Activated CD4-positive, alpha-beta T cell treated with anti-CD3 and anti-CD28 coated beads, Interleukin-2, amount 10 ng/mL, durations not matched to agents 24 days and 14 days (primary cell): ENCODE measurements at places on chromosomes 6 and 20. TPM values are rescaled to one million over a fixed set of nuclear protein-coding genes. Genes with fewer than 3 reads are reported as not detected.
A peak's percentile ranks its signal among the peaks of the same experiment; 100 is the strongest.

Gene RBM24
- total RNA-seq, result not detected in 2 replicates

DNA sequence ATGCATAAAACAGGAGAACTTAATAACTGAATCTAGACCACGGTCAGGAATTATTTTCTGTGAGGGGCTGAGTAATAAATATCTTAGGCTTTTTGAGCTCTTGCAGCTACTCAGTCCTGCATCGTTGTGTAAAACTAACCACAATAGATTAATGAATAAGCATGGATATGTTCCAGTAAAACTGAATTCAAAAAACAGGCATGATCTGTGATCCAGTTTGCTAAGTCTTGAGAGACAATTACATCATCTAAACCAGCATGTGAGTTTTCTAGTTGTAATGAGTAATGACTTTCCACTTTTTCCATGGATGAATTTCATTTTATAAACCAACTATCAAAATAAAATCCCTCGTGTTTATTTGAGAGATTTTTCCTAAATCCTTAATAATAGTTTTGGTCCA lies 336.8 kb downstream of the RFPL4B start:
- H3K4me3 ChIP-seq, result no peak overlapping the region
- H3K36me3 ChIP-seq, result no peaks in the 10 kb centered on the region
- no peaks in the 10 kb centered on the region for H3K27me3 ChIP-seq
- H3K4me1 ChIP-seq, result no peaks in the 10 kb centered on the region

GRCh38 chr6:119200512-119201175 lies 122.2 kb upstream of the FAM184A start:
- no peak overlapping the region for H3K4me3 ChIP-seq
- no peaks in the 10 kb centered on the region for H3K27me3 ChIP-seq
- no peak overlapping the region for H3K27ac ChIP-seq
- no peak for DNase-seq
- peaks cover 42% of the 10 kb centered on the region for H3K36me3 ChIP-seq

GRCh38 chr6:119960456-119960855 lies 610.9 kb upstream of the MAN1A1 start:
- no peak overlapping the region for H3K27ac ChIP-seq
- H3K36me3 ChIP-seq, result no peaks in the 10 kb centered on the region
- H3K4me1 ChIP-seq, result no peaks in the 10 kb centered on the region
- no peaks in the 10 kb centered on the region for H3K27me3 ChIP-seq
- H3K4me3 ChIP-seq, result no peak overlapping the region
- DNase-seq, result no peak

- DNase-seq, result no peak
- H3K4me3 ChIP-seq, result no peak overlapping the region
- peaks cover 11% of the 10 kb centered on the region for H3K27me3 ChIP-seq
- peaks cover 16% of the 10 kb centered on the region for H3K4me1 ChIP-seq
Measured at GRCh38 chr20:54074511-54074910, 4.1 kb upstream of the BCAS1 start.

Gene ZKSCAN8
- total RNA-seq, result 17.6 and 17.7 TPM in 2 replicates

Gene LTA
- total RNA-seq, result 622 and 631 TPM in 2 replicates

- no peak overlapping the region for H3K4me3 ChIP-seq
- no peak overlapping the region for H3K27ac ChIP-seq
- DNase-seq, result no peak
- H3K27me3 ChIP-seq, result no peaks in the 10 kb centered on the region
- peaks cover 15% of the 10 kb centered on the region for H3K36me3 ChIP-seq
- H3K4me1 ChIP-seq, result peaks cover 15% of the 10 kb centered on the region
Measured at GRCh38 chr6:34593701-34594100, 37.6 kb upstream of the SPDEF start.

GRCh38 chr6:167393731-167394130 lies 68.8 kb downstream of the TTLL2 start:
- H3K4me1 ChIP-seq, result no peaks in the 10 kb centered on the region
- peak; percentile 12 for DNase-seq
- H3K27ac ChIP-seq, result no peak overlapping the region
- H3K36me3 ChIP-seq, result no peaks in the 10 kb centered on the region
- no peak overlapping the region for H3K4me3 ChIP-seq
- no peaks in the 10 kb centered on the region for H3K27me3 ChIP-seq

DNA sequence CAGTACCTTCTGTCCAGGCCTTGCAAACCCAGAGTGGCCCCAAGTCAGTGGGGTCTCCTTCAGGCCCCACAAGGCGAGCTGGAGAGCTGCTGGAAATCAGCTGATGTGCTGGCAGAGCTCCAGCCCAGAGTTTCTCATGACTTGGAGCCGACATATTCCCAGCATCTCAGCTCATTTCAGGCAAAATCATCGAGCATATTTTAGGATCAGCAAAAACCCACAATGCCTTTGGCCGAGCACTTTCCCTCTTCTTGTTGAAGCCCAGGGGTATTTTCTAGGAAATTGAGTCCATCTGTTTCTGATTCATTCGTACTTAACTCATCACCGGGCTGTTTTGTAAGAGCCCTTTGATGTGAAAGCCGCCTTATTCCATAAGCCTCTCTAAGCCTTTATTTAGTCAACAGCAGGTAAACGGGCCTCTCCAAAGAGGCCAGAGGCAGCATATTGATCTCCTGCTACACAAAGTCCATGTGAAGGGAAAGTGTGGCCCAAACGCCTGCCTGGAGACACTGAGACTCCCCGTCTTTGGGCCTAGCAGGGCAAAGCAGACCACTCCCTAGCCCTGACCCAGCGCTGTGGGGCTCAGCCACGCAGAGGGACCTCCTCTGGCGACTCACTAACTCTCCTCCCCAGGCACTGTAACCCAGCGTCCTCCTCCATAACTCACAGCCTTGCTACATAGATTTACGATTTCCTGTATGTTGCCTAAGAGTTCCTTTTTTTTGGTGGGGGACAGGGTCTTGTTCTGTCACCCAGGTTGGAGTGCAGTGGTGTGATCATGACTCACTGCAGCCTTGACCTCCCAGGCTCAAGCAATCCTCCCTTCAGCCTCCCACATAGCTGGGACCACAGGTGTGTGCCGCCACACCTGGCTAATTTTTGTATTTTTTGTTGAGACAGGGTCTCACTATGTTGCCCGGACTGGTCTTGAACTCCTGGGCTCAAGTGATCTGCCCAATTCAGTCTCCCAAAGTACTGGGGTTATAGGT lies 12.1 kb upstream of the C20orf203 start:
- H3K4me3 ChIP-seq, result no peak overlapping the region
- no peak for DNase-seq
- H3K4me1 ChIP-seq, result peaks cover 11% of the 10 kb centered on the region
- no peak overlapping the region for H3K27ac ChIP-seq
